ENCODE measurements at places on chromosomes 3 and 15.

DNA sequence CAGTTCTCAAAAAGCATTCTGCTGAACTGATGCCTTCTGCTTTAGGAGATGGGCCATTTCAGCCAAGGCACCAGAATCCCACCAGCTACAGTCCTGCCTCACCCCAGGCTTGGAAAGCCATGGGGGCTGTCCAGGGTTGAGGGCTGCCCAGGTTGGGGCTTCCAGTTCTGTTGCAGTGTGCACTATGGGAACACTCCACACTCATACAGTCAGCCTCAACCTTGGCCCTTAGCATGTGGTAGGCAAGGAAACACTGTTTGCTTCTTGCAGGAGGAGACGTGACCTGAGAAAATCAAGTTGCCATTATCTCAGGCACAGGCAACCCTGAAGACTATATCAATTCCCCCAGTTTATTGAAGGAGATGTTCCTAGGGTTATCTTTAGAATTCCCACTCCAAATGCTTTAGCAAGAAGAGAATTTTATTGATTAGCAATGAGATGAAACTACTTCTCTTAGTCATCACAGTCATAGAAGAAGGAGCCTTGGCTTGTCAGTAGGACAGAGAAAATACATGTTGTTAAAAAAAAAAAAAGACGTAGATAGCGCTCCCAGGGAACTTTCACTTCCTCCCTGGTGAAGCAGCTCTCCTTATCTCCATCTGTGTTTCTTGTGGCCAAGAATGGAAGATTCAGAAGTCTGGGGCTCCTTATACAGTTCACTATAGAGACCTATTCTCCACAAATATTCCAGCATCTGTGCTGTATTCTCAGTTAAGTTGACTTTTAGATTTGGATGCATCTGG lies 38.3 kb upstream of the IL12A start:
- H3K27ac ChIP-seq, result no peak overlapping the region
- no peaks in the 10 kb centered on the region for H3K27me3 ChIP-seq
- no peaks in the 10 kb centered on the region for H3K4me1 ChIP-seq
- no peak for DNase-seq
- H3K36me3 ChIP-seq, result no peaks in the 10 kb centered on the region

- no peaks in the 10 kb centered on the region for H3K4me1 ChIP-seq
- no peak overlapping the region for H3K27ac ChIP-seq
- no peaks in the 10 kb centered on the region for H3K27me3 ChIP-seq
Measured at GRCh38 chr3:183123891-183124290, 24.6 kb upstream of the MCCC1 start.

DNA sequence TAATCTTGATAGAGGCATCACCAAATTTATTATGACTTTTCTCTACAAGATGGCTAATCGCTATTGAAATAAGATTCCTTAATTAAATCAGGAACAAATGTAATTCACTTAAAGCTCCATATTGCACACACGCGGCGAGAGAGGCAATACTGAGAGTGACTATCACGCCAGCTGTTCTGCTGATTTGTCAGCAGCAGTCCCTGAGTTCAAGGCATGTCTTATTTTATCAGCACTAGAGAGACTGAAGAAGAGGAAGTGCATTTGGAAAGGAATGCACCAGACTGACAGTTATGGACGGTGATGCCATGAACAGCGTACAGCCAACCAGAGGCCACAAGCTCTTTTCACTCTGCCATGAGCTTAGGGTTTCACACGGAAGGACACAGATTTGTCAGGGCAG lies 83.6 kb upstream of the SLCO3A1 start:
- H3K36me3 ChIP-seq, result no peaks in the 10 kb centered on the region
- no peaks in the 10 kb centered on the region for H3K4me1 ChIP-seq
- DNase-seq, result no peak
- H3K27me3 ChIP-seq, result no peaks in the 10 kb centered on the region

GRCh38 chr3:58824285-58824684 lies 157.7 kb upstream of the FAM3D start:
- no peaks in the 10 kb centered on the region for H3K36me3 ChIP-seq
- DNase-seq, result peak; percentile 54
- H3K27ac ChIP-seq, result no peak overlapping the region
- no peaks in the 10 kb centered on the region for H3K4me1 ChIP-seq
- H3K27me3 ChIP-seq, result no peaks in the 10 kb centered on the region
- H3K4me3 ChIP-seq, result no peak overlapping the region

DNA sequence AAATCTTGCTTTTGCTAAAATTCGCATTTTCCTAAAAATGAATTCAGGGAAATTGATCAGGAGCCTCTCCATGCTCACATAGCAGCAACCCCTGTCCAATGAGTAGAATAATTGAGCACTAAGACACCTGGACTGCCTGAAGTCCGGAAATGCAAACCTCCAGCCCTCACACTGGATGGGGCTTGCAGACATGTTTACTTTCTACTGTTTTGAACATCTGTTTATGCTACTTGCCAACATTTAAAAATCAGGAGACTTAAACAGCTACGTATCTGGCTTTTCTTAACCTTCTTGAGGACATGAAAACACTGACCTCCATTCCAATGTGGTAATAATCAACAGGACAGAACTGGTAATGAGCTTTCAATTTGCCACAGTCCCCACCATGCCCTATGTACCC lies 184.4 kb downstream of the SHOX2 start:
- no peak overlapping the region for H3K4me3 ChIP-seq
- DNase-seq, result no peak
- no peaks in the 10 kb centered on the region for H3K36me3 ChIP-seq
- no peaks in the 10 kb centered on the region for H3K27me3 ChIP-seq
- H3K4me1 ChIP-seq, result no peaks in the 10 kb centered on the region

GRCh38 chr15:83848315-83849050 lies 194.6 kb downstream of the ADAMTSL3 start:
- no peaks in the 10 kb centered on the region for H3K36me3 ChIP-seq
- DNase-seq, result no peak
- no peaks in the 10 kb centered on the region for H3K4me1 ChIP-seq
- no peak overlapping the region for H3K4me3 ChIP-seq

DNA sequence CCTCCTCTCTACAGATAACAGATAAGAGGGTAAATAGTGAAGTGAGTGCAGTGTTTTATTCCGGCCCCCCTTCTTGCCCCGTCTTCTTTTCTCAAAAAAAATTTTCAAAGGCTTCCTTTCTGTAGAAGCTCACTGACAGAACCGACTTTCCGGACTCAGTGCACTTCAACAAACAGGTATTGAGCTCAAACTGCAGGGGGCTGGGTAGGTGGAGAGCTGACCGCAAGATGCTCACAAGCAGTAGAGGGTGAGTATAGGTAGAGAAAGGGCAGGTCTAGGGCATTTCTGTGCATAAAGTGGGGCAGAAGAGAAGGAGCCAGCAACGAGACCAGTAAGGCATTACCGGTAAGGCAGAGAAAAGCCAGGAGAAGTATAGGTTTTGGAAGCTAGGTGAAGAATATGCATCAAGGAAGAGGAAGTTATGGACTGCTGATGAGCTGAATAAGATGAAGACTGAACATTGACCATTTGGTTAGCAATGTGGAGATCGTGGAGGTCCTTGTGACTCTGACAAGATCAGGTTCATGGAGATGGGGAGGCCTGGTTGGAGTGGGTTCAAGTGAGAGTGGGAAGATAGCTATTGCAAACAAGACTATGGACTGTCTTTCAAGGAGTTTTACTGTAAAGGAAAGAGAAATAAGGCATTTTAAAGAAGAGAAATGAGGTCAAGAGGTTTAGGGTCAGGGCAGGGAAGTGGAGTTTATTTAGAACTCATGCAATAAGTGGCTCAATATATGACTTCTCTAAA lies 97.4 kb downstream of the ST6GAL1 start:
- H3K36me3 ChIP-seq, result no peaks in the 10 kb centered on the region
- no peaks in the 10 kb centered on the region for H3K4me1 ChIP-seq
- no peak overlapping the region for H3K4me3 ChIP-seq
- H3K27me3 ChIP-seq, result no peaks in the 10 kb centered on the region
- H3K27ac ChIP-seq, result no peak overlapping the region

- no peak overlapping the region for H3K4me3 ChIP-seq
- H3K4me1 ChIP-seq, result no peaks in the 10 kb centered on the region
- no peak for DNase-seq
- no peaks in the 10 kb centered on the region for H3K36me3 ChIP-seq
- no peaks in the 10 kb centered on the region for H3K27me3 ChIP-seq
- H3K27ac ChIP-seq, result no peak overlapping the region
Measured at GRCh38 chr15:41583795-41584194, 24.8 kb downstream of the TYRO3 start.

DNA sequence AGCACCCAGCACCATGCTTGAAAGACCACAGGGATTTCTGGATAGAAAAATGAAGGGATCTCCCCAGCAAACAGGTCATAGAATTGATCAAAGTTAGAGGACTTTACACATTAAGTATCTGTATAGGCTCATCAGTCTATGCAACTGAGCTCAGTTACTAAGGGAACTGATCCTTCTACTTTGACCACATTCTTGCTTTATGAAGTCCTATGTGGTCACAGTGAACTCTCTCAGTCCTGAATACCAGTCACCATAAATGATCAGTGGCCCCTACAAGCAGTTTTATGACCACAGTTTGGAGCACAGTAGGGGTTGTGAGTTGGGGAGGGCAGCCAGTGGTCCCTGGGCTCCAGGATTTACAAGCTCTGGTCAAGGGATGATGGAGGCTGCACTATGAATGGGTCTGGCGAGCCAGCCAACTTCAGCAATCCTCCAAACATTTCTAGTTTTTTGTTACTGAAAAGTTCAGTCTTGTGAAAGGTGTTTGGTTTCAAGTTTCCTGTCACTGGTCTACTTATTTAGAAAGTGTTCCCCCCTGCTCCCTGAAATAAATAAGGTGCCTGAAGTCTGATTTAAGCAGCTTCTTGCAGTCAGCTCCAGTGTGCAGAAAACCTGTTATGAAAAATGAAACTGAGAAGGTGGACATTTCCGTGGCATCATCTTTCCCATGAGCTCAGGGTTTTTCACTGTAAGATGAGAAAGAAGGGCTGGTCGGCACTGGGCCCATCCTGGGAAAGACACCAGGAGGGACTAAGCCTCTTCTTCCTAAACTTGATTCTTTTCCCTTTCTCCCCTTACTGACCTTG lies 75.5 kb downstream of the DAPK2 start:
- DNase-seq, result no peak
- no peaks in the 10 kb centered on the region for H3K36me3 ChIP-seq
- H3K4me3 ChIP-seq, result no peak overlapping the region
- H3K4me1 ChIP-seq, result peaks cover 7% of the 10 kb centered on the region
- 0 out of 2 replicates have a peak, but pooled peaks cover 1% of the 10 kb centered on the region for H3K27me3 ChIP-seq

GRCh38 chr15:85024509-85025336 lies 43.1 kb downstream of the PDE8A start:
- H3K27me3 ChIP-seq, result no peaks in the 10 kb centered on the region
- no peak overlapping the region for H3K4me3 ChIP-seq
- H3K36me3 ChIP-seq, result no peaks in the 10 kb centered on the region
- 0 out of 2 replicates have a peak, but pooled peaks cover 1% of the 10 kb centered on the region for H3K4me1 ChIP-seq

- no peaks in the 10 kb centered on the region for H3K4me1 ChIP-seq
- H3K36me3 ChIP-seq, result no peaks in the 10 kb centered on the region
- H3K27ac ChIP-seq, result no peak overlapping the region
- no peak overlapping the region for H3K4me3 ChIP-seq
- DNase-seq, result no peak
Measured at GRCh38 chr3:123377243-123377740, 71.6 kb downstream of the ADCY5 start.

DNA sequence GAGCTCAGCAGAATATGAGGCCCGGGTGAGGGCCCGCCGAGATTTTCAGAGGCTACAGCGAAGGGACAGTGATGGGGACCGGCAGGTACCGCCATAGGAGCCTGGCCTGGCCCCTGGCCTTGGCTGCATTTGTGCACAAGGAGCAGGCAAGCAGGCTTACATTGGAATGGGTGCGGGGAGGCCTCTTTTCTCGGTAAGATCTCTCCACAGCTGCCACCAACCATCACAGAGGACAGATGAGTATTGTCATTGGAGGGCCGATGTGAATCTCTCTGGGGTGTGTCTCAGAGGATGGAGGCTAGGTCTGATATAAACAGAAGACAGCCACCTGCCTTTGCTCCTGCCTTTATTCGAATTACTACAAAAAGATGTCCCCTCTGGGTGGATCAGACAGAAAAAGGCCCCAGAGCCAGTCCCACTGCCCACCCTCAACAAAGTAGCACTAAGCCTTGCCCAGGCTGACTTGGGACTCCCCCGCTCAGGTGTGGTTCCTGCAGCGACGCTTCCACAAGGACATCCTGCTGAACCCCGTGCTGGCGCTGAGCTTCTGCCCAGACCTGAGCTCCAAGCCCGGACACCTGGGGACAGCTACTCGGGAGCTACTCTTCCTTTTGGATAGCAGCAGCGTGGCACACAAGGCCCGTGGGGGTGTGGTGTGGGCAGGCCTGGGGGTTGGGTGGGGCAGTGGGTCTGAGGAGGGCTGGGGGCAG lies 5.4 kb downstream of the VWA5B2 start:
- peaks cover 29% of the 10 kb centered on the region for H3K27me3 ChIP-seq
- no peak for DNase-seq
- no peak overlapping the region for H3K27ac ChIP-seq
- no peak overlapping the region for H3K4me3 ChIP-seq

DNA sequence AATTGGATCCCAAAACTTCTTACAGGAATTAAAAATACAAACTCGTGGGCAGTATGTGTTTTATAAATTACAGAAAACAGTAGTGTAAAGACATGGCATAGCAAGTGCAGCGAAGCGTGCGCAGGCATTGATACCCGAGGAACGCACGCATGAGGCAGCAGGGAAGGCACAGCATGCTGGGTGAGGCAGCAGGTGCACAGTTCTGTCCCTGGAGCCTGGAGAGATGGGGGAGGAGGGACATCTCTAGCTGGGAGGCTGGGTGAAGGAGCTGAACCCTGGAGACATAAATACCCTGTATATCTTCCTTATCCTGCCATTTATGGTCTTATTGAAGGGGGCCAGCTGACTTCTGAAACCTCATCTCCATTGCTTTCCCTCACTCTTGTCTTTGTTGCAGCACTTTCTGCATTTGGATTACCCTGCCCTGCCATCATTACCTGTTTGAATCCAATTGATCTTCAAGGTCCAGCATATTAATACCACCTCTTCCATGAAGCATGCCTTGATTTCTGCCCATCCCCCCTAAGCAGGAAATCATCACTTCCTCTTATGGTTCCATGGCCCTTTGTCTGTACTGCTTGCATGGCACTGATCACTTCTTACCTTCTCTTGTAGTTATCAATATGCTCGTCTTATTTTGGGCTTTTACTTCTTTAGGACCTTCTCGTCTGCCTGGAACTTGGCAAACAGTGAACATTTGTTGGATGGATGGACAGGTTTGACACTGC lies 20.5 kb downstream of the LPP start:
- peaks cover 4% of the 10 kb centered on the region for H3K4me1 ChIP-seq
- H3K27ac ChIP-seq, result no peak overlapping the region
- H3K36me3 ChIP-seq, result no peaks in the 10 kb centered on the region
- no peak for DNase-seq
- no peak overlapping the region for H3K4me3 ChIP-seq

GRCh38 chr15:29822100-29822683 lies at the start of gene TJP1:
TSS of gene TJP1 (minus strand) at chr15:29822468. CDS start at chr15:29822028, 440 bp downstream.
- H3K4me1 ChIP-seq, result no peaks in the 10 kb centered on the region
- peak within 1 kb of the TSS; percentile 98 for H3K4me3 ChIP-seq

All from iPS DF 6.9 (cell line).